ENCODE measurements at places on chromosomes 1 and 21.

- no peak for DNase-seq
Measured at GRCh38 chr1:153597206-153597605, 15.7 kb downstream of the S100A16 start.

- no peak for DNase-seq
Measured at GRCh38 chr1:56901716-56902115, 47.1 kb downstream of the C8A start.

- no peak for DNase-seq
Measured at GRCh38 chr1:201660931-201661822, 122.2 kb downstream of the NAV1 start.

DNA sequence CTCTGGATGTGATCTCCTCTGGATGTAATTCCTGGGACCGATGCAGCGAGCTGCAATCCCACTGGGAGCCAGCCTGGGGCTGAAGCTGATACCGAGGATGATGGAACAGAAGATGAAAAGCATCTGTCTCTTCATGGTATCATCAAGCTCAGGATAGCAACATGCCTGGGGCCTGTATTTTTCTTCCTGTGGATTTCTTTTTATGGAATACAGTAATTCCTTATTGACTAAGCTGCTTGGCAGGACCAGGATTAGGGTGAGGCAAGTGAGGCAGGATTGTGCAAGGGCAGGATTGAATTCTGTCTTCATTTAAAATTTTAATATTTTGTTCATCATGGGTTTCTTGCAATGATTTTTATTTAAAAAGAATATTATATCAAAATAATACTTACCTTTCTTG lies 86.6 kb downstream of the SLC25A24 start:
- DNase-seq: no peak

DNA sequence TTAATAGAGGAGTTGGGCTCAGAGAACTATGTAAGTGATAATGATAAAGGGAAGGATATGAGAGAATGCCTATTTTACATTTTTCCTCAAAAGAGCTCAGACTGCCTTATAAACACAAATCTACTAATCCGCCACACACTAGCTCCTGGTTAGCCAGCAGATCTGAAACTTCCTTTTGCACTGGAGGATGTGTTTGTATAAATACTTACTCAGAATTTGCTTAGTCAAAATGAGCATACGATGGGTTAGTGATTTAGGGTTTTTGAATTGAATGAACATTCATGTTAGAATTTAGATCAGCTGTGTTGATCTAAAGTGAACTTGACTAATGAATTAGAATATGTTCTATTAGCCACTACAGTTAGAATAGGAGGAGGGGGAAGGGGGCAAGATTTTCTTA lies 9.1 kb upstream of the IER5 start:
- DNase-seq: no peak
